Fibroblast of upper back skin (primary cell): ENCODE measurements at places on chromosomes 1 and 21.

GRCh38 chr1:236148470-236148845 lies 6.1 kb downstream of the GPR137B start:
- DNase-seq, result peak; percentile 51

DNA sequence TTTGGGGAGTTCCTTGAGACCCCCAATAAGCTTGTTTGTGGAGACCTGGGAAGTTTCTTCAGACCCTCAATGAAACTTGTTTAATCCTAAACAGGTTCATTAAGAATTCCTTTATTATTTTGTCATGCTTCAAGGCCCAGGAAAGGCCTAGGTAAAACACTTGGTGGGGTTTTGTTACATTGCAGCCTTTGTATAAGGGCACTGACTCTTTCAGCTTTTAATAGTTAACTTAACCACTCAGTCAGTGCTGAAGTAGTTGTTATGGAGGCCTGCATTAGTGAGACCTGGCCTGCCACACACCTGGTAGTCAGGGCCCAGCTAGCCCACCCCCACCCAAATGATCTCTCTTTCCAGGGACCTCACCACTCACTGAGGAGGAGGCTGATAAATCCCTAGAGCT lies 103.7 kb downstream of the FCRL5 start:
- no peak for DNase-seq

DNA sequence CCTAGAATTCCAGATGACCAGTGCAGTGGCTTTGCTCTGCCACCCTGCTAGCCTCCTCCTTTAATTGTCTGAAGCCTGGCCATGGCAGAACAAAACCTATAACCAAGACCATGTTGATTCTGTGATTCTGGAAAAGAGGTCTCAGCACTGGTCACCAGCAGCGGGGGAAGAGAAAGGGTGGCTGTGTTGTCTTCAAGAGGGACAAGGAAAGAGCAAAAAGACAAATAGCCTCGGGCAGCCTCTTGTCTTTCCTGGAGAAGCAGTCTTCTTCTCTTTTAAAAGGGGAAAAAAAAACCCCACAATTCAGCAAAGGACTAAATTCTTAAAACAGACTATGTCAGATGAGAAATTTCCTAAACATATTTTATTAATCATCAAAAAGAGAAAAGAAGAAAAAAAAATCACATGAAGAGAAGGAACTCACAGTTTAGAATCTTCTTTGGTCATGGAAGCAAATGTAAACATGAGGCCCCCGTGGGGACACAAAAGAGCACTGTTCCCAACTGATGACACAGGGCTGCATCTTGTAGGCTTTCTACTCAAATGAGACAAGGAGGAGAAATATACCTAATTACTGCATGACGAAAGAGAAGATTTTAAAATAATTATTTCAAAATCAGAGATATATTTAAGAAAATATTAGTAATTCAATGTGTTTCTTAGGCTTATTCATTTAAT lies 36.3 kb upstream of the RAP1GAP start:
- no peak for DNase-seq

- peak; percentile 93 for DNase-seq
Observed at GRCh38 chr1:20696397-20697333, 21.1 kb downstream of the KIF17 start.

- DNase-seq, result no peak
Observed at GRCh38 chr1:185325413-185325812, 8.4 kb upstream of the IVNS1ABP start.

- DNase-seq, result peak; percentile 75
Observed at GRCh38 chr1:154998818-154999570, 3.6 kb upstream of the ZBTB7B start.

- no peak for DNase-seq
Observed at GRCh38 chr1:27356619-27357280, 10.0 kb downstream of the MAP3K6 start.

DNA sequence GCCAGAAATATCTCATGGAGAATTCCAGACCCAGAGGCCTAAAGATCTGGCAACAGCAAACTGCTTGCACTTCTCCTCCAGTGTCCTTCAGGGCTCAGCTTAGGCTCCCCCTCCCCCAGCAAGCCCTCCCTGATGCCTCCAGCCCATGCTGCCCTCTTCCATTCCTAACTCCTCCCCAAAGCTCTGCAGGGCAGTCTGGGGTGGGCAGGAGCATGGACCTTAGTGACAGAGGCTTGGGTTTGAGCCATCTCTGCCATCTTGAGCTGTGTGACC lies 436.8 kb downstream of the PTPRU start:
- DNase-seq, result no peak

- no peak for DNase-seq
Observed at GRCh38 chr1:47759251-47759935, 237.8 kb downstream of the TRABD2B start.

- DNase-seq, result no peak
Observed at GRCh38 chr1:220889333-220889732, 10.1 kb downstream of the HLX start.
